CD4-positive, alpha-beta T cell treated with Interleukin-15 for 1 hour (primary cell): ENCODE measurements at places on chromosomes 12 and 14.

- DNase-seq: no peak
These were observed 197.7 kb downstream of the BCAT1 start for GRCh38 chr12:24751181-24751580.

DNA sequence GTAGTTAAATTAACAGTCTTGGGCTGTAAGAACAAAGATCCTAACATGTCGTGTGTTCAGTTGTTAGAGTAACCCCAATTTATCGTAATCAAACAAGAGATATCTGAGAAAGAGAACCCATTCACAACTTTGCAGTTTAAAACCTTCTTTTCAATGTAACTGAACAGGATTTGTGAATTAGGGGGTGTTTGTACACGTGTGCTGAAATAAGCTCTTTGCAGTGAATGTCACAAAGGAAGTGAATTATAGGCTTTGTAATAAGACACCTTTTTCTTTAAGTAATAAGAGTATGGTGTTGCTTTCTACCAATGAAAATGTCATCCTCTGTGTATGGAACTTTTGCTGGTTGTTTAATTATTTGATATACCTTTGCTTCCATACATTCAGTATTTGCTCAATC is 114.0 kb downstream of the ALX1 start:
- no peak for DNase-seq

DNA sequence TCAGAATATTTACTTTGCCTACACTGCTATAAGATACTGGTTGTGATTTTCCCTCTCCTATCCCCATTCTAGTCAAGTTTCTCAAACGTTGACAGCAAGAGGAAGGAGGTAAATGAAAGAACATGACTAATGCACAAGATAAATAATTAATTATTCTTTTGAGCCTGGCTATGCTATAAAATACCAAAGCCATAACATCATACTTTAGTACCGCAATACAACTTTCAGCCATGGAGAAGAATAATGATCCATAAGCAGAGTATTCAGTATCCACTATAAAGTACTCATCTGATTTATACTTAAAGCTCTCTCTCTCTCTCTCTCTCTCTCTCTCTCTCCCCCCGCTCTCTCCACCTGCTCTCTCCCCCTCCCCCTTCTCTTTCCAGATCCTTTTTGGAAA is 41.3 kb downstream of the TDG start:
- DNase-seq: no peak

DNA sequence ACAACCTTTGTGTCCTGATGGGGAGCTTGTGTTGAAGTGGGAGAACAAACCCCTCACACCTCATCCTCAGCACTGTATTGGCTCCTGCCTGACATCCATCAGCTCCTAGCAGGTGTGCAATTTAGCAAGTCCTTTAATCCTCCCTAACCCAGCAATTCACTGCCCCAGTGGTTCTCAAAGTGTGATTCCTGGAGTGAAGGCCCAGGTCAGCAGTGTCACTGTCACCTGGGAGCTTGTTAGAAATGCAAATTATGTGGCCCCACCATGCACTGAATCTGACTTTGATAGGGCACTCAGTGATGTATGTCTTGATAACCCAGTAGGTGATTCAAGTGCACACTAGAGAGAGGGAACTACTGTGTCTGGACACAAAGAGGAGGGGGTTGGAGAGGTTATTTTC is 133.6 kb downstream of the FGD4 start:
- no peak for DNase-seq

- no peak for DNase-seq
These were observed 57.8 kb downstream of the LIN52 start for GRCh38 chr14:74142523-74142922.

GRCh38 chr12:52006726-52007157 is at the start of gene TAMALIN:
TSS of gene TAMALIN (plus strand) at chr12:52006946. CDS start at chr12:52007020, 74 bp downstream.
- peak; percentile 89 for DNase-seq

DNA sequence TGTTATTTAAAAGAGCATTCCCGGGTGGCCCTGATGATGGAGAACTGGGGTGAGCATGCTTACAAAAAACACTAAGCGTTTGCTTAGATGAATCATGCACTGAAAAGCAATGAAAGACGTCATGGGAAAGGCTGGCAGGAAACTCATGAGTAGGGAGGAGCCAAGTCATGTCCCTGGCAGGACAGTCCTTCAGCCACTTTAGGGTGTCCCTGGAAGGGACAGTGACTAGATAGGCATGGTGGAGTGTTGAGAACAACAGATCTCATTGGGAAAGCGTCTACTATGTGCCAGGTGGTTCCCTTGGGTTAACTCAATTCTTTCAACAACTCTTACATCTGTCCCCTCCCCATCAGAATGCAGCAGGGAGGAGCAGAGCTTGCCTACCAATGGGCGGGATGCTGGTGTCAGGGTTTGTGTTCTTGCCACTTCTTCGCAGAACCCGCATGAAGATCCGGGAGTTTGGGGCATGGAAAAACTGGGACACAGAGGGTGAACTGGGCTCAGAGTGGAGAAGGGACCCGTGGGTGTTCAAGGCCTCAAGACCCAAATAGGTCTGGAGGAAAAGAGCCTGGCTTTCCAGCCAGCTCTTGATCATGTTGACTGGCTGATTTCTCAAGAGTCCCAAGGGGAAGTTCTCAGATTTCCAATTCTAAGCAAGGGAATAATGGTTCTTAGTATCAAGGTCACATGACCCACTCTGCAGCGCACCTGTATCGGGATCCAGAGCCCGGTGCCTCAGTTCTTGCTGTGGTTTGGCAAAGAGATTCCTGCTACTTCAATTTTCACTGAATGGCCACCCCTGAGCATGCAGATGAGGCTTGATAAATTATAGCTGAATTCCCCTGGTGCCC is 653.9 kb upstream of the TBX3 start:
- DNase-seq: no peak

GRCh38 chr14:33039311-33039710 is 100.6 kb downstream of the NPAS3 start:
- DNase-seq: no peak

DNA sequence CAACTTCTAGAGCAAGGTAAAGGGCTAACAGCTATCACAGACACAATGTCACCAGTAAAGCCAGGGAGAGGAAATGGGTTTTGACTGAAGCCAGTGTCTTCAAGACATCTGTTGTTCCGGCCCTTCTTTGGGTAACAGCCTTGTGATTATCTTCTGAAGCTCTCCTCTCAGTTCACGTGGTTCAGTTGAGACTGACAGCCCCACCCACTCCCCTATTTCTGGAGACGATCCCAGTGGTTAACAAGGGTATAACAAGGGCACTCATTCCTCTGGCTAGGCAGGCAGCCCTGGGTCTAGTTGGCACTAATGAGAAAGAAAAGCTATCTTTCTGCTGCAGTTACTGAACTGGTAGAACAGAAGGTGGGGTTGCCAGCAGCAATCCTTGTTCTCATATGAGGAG is 6.9 kb downstream of the GNPTAB start:
- DNase-seq: peak; percentile 76

DNA sequence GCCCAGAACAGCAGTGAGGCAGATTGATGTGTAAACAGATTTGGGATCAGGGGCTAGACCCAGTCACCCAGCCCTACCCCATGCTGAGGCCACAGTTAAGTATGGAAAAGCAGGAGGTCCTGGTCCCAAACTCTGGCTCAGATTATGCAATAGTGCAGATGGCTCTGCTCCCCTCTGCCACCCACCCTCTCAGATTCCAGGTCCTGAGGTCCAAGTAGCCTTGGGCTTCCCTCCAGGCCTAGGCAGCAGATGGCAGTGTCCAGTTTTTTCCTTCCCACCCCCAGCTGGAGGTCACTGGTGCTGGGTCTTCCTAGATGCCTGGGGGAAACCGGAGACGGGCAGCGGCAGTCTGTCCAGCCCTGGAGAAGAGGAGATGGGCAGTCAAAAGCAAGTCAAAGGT is 2.8 kb upstream of the DHH start:
- no peak for DNase-seq

- no peak for DNase-seq
These were observed 36.8 kb upstream of the VWF start for GRCh38 chr12:6161124-6161882.

DNA sequence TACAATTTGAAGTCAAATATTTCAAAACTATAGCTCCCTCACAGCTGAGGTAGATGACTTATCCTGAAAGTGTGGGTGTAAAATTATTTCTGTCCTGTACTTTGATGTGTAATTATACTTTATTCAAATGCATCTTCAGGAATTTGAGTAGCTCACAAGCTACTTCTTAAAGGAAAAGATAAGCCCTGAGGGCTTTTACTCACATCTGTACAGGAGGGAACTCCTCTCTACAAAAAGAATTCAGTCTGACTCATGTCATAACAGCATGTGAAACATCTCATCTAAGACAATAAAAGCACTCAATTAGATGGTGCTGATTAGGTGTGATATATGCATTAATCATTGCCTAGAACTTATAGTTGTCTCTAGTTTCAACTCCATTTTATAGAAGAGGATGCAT is 452.0 kb downstream of the PRKD1 start:
- no peak for DNase-seq

DNA sequence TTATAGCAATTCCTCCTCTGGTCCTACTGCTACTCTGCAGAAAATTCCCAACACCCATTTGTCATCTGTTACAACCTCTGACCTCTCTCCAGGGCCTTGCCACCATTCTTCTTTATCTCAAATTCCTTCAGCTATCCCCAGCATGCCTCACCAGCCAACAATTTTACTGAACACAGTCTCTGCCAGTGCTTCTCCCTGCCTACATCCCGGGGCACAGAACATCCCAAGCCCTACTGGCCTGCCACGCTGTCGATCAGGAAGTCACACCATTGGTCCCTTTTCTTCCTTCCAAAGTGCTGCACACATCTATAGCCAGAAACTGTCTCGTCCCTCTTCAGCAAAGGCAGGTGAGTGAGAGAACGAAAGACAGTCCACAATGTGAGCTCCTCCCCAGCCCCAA is 122.1 kb downstream of the TTLL5 start:
- no peak for DNase-seq

DNA sequence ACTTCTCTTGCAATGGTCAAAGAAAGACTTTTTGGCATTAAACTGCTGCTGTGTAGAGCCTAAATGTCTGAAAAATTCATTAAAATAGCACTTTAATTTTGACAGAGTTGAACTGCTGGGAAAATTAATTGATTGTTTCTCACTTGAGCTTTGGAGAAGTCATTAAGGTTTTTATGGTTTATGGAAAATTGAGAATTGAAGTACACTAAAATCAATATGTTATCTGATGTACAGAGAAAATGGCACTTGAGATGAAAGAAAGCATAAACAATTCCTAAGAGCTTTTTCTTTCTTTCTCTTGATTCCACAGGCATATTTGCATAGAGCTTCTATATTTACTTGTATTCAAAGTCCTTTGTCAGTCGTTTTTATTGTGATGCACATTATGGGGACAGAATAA is 188.5 kb upstream of the CAND1 start:
- DNase-seq: no peak

DNA sequence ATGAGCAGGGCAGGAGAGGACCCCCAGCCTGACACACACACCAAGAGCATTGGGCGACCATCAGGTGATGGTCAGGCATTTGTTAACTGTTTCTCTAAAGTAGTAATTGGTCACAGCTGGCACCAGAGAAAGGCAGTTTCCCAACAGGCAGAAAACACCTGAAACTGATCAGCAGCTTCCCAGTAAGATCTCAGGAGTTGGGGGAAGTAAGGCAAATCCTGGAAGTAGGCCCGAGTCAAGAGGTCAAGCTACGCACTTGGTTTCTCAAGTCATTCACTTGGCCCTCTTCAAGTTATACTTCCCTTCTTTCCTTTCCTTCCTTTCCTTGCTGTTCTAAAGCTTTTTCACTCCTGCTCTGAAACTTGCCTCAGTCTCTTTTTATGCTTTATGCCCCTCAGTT is 135.8 kb downstream of the SSPN start:
- DNase-seq: no peak

GRCh38 chr12:42804928-42805327 is 215.4 kb upstream of the PRICKLE1 start:
- no peak for DNase-seq

DNA sequence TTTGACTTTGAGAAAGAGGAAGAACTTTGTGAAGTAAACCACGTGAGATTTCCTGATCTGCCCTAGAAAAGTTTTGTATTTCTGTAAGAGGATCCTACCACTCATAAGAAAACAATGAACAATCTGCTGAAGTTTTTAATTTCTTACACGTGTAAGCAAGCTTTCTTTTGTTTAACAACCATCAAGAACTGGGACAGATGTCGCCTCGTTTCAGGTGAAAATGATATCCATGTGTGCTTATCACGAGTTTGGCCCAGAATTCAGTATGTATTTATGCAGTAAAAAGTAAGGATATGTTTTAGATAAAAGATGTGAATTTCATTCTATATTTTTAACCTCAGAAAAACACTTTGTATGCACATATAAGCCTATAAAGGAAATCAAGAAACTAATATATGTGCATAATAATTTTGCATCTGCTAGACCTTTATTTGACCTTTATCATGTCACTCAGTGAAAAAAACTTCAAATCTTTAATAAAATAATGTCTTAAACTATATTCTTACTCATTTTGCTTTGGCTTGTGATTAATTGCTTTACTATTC is 56.9 kb upstream of the DHRS4 start:
- no peak for DNase-seq

DNA sequence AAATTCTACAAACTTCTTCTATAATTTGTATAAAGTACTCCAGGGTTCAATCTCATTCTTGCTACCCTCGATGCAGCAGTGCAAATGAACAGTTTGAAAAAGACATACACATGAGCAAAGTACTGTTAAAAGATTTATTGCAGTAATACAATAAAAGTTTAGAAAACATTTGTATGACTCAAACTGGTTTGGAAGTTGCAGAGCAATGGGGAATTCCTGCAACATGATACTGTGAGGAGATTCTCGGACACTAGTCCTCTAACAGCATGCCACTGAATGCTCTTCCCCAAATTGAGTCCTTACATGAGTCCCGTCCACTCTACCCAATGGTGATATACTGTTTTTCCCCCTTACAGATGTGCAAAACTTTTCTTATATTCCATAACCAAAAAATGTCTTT is 45.4 kb downstream of the ATG14 start:
- no peak for DNase-seq

GRCh38 chr14:64061115-64061514 is 208.3 kb downstream of the SYNE2 start:
- DNase-seq: no peak

GRCh38 chr14:75570797-75571196 is 7.6 kb upstream of the FLVCR2 start:
- peak; percentile 39 for DNase-seq

DNA sequence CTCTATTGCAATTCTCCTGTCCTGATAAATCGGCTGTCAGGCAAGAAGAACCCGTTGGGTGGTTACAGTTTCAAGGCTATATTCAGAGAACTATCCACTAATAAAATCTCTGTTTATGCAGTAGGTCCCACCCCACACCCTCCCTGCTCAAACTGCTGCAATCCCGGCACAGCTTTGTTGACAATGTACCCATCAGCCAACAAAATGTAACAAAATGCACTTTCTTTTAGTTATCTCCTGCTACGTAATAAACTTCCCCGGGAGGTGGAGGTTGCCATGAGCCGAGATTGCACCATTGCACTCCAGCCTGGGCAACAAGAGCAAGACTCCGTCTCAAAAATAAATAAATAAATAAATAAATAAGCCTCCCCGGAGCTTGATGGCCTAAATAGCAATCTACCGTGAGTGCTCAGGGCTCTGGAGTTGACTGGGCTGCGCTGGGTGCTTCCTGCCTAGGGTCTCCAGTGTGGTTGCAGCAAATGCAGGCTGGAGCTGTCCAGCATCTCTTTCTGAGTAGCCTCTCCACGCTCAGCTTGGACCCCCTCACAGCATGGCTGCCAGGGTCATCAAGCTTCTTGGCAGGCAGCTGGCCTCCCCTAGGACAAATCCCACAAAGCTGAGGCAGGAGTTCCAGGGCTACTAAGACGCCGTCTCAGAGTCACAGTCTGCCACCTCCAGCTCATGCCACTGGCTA is 43.2 kb upstream of the FBRSL1 start:
- no peak for DNase-seq

- DNase-seq: no peak
These were observed 3.1 kb upstream of the ARHGEF25 start for GRCh38 chr12:57607958-57608663.
